ENCODE measurements at places on chromosomes 4 and X.
A peak's percentile ranks its signal among the peaks of the same experiment; 100 is the strongest.

DNA sequence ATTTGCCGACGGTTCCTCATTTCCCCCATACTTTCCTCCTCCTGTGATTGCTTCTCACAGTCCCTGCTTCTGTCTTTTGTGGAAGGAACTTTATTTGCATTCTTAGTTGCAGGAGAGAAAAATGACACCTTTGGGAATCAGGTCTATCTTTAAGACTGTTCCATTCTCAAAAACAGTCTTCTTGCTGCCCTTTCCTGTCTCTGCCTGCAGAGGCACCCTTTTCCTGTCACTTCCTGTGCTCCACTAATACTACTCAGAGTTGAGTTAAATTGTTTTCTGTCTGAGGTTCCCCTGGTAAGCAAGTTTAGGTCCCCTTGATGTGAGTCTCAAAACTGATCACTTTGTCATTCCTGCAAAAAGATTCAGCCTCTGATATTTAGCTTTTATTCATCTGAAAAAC is 208.8 kb upstream of the CLNK start:
- DNase-seq: no peak

- no peak for DNase-seq
Measured at GRCh38 chrX:70437011-70437410, 7.6 kb upstream of the DLG3 start.

DNA sequence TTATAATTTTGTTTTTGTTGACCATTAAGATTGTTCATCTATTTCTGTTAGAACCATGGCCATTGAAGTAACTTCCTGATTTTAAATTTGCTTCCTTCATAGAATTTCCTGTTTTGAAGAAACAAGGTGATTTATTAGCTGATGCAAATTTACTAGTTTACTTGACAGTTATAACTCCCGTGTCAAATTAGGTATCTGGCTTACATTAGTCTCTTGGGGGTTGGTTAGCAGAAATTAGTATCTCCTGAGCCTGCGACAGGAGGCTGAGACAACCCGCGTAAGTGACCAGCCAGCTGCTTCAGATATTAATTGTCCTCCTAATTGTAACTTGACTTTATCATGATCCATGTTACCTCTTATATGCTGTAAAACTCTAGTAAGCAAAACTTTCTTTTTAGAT is 154.3 kb downstream of the CFAP299 start:
- DNase-seq: no peak

DNA sequence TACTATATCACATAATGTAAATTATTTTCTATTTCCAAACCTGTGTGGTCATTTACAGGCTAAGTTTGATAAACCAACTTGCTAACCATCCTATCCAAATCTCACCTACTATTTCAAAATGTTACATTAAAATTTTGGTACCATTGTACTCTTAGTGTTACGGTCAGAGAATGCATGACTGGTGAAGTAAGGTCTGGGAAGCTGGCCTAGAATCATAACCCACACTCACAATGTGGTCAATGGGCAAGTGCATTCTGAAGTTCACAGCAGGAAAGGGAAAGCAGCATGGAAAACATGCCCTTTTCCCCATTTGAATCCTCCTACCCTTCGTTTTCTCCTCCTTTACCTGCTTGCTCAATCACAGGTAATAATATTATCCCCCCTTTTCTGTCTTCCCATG is 54.4 kb downstream of the PPP3CA start:
- no peak for DNase-seq

GRCh38 chr4:156503119-156503518 is 468.5 kb downstream of the PDGFC start:
- DNase-seq: no peak

DNA sequence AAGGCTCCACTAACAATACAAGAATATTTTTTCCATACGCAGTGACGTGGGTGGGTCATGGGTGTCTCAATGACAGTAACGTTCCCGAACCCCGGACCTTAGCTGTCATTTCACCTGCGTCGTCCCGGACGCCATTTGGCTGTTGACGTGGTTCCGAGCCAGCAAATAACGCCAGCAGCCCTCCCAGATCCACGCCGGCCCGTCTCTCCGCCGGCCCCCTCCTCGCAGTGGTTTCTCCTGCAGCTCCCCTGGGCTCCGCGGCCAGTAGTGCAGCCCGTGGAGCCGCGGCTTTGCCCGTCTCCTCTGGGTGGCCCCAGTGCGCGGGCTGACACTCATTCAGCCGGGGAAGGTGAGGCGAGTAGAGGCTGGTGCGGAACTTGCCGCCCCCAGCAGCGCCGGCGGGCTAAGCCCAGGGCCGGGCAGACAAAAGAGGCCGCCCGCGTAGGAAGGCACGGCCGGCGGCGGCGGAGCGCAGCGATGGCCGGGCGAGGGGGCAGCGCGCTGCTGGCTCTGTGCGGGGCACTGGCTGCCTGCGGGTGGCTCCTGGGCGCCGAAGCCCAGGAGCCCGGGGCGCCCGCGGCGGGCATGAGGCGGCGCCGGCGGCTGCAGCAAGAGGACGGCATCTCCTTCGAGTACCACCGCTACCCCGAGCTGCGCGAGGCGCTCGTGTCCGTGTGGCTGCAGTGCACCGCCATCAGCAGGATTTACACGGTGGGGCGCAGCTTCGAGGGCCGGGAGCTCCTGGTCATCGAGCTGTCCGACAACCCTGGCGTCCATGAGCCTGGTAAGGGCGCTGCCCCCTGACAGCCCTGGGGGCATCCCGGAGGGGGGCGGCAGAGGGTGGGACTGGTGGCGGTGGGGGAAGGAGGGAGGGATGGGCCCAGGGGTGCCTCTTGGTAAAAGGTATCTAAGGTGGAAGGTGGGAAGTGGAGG is at the start of gene CPE:
Gene CPE, plus strand, starts transcription at position 264 of the 933 bp plus-strand sequence. Its CDS starts 214 bp downstream, at position 478.
- DNase-seq: peak; percentile 49

GRCh38 chr4:14602206-14602605 is 400.1 kb upstream of the CPEB2 start:
- DNase-seq: no peak

DNA sequence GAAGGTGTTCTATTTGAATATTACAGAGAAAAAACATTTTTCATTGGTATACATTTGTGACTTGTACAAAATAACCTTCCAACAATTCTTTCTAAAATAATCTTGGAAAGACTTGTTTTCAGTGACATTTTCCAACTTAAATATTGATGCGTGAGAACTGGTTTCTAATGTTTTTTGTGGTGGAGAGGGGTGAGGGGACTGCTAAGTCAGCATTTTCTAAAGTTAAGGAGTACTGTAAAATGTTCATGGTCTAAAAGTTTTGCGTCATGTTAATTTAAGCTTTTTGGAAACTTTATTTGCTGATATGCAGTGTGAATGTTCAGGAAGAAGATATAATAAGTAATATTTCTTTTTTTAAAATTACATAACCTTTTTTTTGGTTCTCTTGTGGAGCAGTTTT is 229.3 kb downstream of the MAGEB5 start:
- no peak for DNase-seq

DNA sequence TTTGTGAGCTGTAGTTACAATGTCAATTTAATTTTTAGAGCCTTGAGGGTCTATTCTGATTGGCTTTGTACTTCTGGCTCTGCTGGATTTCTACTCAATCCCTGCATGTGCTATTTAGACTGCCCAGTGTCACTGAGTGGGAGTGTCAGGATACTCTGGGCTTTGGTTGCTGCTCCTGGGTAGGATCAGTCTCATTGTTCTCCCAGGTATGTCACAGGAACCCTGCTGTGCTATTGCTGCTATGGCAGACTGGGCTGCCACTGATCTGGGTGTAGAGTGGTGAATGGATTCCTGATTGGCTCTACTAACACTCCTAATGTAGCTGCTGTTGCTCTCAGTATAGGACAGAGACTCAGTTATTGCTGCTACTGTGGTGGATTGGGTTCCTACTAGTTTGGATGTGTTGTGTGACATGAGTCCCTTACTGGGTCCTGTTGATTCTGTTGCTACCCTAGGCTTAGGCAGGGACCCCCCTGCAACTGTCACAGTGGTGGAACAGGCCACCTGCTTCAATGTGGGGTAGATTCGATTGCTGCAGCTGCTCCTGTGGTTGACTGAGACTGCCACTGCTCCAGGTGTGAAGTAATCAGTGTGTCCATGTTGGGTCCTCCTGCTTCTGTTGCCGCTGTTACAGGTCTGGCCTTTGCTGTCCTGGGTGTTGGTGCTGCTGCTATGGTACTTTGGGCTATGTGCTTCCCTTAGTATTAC is 707.8 kb upstream of the AMOT start:
- DNase-seq: no peak

DNA sequence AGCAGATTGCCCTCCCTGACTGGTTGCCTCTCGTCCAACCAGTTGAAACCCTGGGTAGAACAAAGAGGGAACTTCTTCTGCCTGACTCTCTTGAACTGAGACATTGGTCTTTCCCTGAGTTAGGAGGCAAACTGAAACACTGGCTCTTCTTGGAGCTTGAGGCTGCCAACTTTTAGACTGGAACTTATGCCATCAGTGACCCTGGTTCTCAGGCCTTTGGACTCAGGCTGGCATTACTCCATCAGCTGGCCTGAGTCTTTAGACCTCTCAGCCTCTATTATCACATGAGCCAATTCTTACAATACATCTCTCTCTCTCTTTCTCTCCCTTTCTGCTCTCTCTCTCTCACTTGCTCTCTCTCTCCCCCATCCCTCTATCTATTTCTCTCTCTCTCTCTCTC is 86.4 kb downstream of the EMCN start:
- DNase-seq: no peak

DNA sequence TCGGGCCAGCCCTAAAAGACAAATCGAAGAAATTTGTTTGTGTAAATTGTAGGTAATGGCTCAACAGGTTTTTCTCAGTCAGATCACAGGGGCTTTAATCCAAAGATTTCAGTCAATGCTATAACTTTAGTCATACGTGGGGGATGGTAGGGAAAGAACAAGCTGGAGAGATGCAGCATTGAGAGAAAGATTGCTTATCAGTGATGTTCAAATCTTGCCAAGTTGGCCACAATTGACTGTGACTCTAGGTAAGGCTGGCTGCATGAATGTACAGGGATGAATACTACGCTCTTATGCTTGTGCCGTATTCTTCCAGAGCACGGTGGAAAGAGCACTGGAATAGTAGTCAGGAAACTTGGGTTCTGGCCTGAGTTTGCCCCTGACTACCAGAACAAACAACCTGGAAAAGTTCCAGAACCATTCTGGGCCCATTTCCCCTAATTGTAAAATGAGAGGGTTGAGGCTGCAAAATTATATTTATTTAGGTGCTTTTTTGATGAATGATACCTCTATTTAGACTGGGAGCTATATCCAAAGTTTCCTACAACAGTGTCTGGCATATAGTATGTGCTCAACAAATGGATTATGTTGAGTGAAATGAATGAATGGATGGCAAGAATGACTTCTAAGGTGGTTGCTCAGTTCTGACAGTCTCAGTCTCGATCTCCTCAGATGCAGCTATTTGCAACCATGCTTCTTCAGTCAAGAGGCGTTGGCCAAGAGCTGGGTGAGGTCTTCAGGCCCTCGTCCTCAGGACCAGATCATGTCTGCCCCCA is 44.4 kb downstream of the TSC22D3 start:
- no peak for DNase-seq

DNA sequence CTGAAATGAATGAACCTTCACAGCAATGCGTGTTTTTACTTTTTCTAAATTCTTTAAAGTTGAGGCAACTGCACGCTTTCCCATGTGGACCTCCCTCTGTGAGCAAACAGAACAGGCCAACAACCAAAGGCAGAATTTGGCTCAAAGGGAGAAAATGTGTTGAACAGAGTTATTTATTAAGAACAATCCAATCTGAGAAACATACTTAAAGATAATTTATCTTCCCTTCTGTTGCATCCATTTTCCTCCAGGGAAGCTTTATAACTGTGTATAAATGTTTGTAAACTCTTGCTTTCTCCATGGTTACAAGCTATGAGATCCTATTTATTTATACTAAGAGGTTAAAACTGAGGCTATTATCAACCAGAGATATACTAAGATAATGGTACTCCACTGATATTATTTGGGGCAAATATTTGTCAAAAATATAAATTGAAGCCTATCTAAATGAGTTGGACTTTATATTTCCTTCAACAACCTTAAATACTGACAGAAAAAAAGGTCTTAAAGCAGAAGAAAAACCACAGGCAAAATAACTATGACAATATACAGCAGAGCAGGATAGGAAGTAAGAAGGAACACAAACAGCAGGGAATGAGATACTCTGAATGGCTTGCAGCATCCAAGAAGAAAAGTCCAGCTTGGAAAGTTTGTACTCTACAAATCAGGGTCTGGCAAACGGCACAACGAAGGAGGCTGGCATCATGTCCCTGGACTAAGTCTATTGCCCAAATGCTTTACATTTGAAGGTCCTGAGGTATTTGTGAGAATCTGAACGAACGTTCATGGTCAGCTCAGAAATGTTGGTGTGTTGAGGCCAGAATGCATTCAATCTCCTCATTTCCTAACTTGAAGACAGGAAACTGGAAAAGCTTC is 663.2 kb upstream of the INTU start:
- DNase-seq: no peak

DNA sequence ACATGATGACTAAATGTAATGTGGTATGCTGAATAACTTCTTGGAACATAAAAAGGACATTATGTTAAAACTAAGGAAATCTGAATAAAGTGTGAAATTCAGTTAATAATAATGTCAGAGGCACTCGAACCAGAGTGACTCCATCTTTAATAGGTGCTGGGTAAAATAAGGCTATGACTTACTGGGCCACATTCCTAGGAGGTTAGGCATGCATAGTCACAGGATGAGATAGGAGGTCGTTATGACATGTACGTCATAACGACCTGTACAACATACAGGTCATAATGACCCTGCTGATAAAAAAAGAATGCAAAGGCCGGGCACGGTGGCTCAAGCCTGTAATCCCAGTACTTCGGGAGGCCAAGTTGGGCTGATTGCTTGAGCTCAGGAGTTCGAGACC is 28.9 kb upstream of the OPHN1 start:
- no peak for DNase-seq

DNA sequence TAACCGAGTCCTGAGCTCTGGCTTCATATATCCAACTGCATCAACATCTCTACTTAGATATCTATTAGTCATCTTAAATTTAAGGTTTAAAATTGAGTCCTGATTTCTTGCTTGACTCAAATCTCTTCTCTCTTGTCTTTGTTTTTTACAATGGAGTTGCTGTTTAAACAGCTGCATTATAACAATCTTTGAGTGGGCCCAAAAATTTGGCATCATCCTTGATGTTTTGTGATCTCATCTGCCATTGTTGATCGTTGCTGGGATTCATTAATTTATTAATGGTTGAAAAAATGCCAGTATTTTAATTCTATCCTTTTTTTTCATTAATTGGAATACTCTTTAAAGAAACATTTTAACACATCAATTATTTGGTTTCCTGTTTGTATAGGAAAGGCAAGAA is 82.2 kb downstream of the STIM2 start:
- DNase-seq: no peak

- no peak for DNase-seq
Measured at GRCh38 chr4:106718548-106718947, 317.6 kb downstream of the DKK2 start.

GRCh38 chrX:129525896-129526295 is 2.6 kb upstream of the SMARCA1 start:
- no peak for DNase-seq

GRCh38 chr4:156558373-156559025 is 413.1 kb downstream of the PDGFC start:
- DNase-seq: no peak

DNA sequence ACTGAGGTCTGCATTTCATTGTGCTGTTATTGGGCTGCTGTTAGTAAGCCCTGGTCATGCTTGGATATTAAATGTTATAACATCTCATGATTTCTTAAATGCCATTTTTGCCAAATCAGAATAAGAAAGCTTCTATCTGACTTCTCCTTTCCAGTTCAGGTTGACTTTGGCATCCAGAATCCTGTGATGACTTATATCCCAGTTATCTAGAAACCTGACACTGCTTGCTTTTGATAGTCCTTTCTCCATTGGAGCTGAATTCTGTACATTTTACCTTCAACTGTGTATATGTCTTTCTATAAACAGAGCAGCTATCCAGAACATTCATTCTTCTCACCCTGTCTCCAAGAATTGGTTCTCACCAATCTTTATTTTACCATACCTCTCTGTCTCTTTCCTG is 257.7 kb upstream of the GNPDA2 start:
- no peak for DNase-seq
